ENCODE measurements at places on chromosomes 3 and 15.

GRCh38 chr3:181739628-181740027 lies 27.9 kb downstream of the SOX2 start:
- no peak for DNase-seq

DNA sequence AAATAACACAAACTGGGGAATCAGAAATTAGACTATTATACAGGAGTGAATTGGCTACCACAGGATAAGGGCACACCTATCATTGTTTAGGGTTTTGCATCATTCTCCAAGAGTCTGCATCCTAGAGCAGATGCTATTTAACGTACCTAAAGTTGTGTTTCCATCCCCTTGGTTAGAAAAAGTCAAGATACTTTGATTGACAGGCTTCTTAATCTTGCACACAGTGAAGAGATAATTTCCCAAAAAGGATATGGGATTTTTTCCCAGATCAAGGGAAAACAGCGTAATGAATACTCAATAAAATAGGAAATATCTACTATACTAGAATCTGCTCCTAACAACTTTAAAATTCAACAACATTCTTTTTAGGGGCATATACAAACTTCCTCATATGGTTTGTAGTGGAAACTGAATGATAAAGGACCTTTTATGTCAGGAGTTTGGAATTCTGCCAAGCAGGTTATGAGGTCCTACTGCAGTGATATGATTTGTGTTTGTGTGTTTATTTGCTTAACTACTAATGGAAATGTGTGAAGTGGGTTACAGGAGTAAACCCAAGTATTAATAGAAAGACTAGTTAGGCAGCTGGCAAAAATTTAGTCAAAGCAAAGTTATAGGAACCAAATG lies 124.1 kb upstream of the MME start:
- DNase-seq = peak; percentile 5

GRCh38 chr3:98782824-98783500 lies 19.8 kb downstream of the ST3GAL6 start:
- no peak for DNase-seq

DNA sequence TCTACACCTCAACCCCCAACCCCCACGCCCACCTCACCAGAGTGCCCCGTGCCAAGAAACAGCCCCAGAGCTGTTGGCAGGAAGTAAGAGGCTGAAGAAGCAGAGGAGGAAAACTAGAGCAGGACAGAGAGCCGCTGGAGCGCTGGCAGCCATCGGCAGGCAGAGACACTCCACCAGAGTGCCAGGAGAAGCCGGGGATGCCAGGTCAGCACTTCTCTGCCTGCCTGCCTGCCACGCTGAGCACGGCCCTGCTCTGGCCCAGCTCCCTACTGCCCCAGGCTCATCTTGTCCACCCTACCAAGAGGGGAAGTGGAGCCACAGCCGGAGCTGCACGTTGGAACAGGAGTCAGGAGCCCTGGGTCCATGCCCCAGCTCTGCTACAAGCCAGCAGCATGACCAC lies 29.7 kb downstream of the CACNA2D2 start:
- DNase-seq = no peak

DNA sequence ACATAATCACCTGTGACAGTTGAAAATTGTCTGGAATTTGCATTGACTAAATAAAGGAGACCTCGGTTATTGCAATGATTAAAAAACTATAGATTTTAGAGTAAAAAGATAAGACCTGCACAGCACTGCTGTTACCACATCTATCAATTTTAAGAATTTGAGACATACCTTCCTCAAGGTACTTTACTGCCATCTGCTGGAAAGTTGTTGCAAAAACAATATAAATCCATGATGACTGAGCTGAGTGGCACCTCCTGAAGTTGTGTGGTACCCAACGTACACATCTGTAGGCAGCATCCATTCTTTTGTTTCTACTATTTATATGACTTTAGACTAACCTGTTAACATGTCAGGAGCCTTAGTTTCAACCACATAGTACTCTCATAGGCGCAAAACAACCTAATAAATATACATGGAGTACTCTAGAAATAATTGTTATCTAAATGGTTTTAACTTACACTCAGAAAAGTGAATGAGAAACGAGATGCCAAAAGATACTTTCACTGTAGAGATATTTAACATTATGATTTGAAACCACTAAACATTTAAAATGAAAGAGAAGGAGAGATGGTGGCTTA lies 106.7 kb downstream of the GHSR start:
- peak; percentile 84 for DNase-seq

DNA sequence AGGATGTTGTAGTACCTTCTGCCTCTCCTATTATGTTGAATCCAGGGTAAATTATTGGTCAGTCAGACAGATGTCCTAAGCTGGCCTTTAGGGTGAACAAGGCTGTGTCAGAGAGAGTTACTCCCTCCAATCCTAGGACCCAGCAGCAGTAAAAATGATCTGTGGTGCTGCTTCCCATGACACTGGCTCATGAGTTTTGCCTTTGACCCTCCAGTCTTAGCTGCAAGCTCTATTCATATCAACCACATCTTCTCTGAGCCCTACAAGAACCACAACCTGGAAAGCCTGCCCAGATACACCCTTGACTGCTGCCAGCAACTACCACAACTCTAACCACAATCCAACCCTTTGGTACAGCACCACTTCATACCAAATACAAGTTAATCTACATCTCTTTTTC lies 27.2 kb upstream of the PHLDB2 start:
- DNase-seq = no peak

GRCh38 chr3:97931218-97931617 lies 41.0 kb downstream of the RIOX2 start:
- no peak for DNase-seq

DNA sequence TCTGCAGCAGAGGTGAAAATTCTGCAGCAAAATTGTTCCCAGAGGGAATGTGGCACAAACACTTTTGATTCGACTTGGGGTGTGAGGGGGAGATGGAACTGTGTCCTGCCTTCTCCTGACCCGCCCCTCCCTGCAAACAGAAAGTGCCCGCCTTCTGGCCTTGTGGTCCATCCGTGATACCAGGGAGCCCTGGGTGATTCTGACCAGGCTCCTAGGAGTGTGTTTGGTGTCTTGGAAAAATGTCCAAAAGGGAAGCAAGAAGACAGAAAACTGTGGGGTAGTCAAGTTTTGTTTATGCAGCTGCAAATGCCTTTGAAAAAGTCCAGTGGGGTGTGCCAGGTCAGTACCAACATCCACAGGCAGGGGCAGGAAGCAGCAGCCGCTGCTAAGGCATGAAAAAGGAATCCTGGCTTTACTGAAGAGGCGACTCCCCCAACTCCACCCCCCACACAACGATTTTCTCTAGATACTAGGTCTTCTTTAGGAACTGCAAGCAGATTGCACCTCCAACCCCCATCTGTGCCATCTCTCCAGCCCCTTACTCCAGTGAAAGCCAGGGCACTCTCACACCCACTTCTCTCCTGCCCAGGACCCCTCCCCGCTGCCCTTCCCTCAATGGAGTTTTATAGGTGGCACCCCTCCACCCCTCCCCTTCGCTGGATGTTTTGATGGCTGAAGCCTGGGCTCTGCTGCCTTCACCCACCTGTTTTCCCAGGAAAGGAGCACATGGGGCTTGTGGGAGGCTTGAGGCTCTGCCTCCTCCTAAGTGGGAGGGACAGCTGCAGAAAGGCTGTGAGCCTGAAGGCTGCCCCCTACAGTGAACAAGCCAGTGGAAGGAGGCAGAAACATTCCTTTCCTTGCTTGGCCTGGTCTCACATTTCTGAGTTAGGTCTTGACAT lies 82.4 kb upstream of the HERC1 start:
- DNase-seq = peak; percentile 36

Data from NAMALWA (cell line).